A673 (cell line): ENCODE measurements at places on chromosomes 12 and 14. TPM values are rescaled to one million over a fixed set of nuclear protein-coding genes. Genes with fewer than 3 reads are reported as not detected.

DNA sequence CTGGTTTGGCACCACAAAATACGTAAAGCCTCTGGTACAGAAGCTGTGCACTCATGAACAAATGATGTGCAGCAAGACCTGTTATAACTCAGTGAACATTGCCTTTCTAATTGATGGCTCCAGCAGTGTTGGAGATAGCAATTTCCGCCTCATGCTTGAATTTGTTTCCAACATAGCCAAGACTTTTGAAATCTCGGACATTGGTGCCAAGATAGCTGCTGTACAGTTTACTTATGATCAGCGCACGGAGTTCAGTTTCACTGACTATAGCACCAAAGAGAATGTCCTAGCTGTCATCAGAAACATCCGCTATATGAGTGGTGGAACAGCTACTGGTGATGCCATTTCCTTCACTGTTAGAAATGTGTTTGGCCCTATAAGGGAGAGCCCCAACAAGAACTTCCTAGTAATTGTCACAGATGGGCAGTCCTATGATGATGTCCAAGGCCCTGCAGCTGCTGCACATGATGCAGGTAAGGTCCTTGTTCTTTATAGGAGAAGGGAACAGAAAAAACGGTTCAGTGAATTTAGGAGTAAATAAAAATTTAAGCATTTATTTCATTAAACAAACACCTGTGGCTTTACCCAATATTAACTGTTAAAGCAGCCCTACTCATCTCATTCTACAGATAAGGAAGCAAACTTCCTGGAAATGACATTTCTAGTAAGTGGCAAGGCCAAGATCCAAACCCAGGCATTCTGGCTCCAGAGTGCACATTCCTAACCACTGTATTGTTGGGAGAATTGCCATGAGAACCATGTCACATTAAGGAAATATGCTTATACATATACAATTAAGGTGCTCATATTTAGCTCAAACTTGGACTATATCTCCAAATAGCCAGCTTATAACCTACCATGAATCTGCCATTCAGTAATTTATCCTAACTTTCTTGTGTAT lies 11.7 kb downstream of the COCH start:
- no peak overlapping the region for H3K27ac ChIP-seq
- no peak for DNase-seq
- no peak overlapping the region for H3K4me3 ChIP-seq
- H3K4me1 ChIP-seq: no peaks in the 10 kb centered on the region
- H3K27me3 ChIP-seq: no peaks in the 10 kb centered on the region

- H3K27me3 ChIP-seq: no peaks in the 10 kb centered on the region
- H3K4me3 ChIP-seq: peak overlapping the region; percentile 98
- H3K27ac ChIP-seq: no peak overlapping the region
- peaks cover 8% of the 10 kb centered on the region for H3K4me1 ChIP-seq
- H3K36me3 ChIP-seq: no peaks in the 10 kb centered on the region
These were observed 923 bp upstream of the ITPR2 start for GRCh38 chr12:26833743-26834490.

Gene KRT83
- total RNA-seq: not detected in 2 replicates

- no peak overlapping the region for H3K4me3 ChIP-seq
- peak; percentile 47 for DNase-seq
- no peaks in the 10 kb centered on the region for H3K27me3 ChIP-seq
- no peak overlapping the region for H3K27ac ChIP-seq
- no peaks in the 10 kb centered on the region for H3K4me1 ChIP-seq
These were observed 4.8 kb downstream of the MYH7 start for GRCh38 chr14:23430723-23431085.

Gene PMEL
- total RNA-seq: 1.2 and 2.0 TPM in 2 replicates
